GM20000 (cell line): ENCODE measurements at places on chromosomes 2 and 18.

- no peak for DNase-seq
Observed at GRCh38 chr2:111667542-111668273, 216.3 kb downstream of the ANAPC1 start.

- no peak for DNase-seq
Observed at GRCh38 chr18:76376225-76376624, 118.8 kb downstream of the ZNF516 start.

- no peak for DNase-seq
Observed at GRCh38 chr2:160878618-160879017, 281.6 kb upstream of the TANK start.

GRCh38 chr2:220531216-220531615 lies 903.8 kb downstream of the SLC4A3 start:
- DNase-seq = no peak

- peak; percentile 48 for DNase-seq
Observed at GRCh38 chr2:224922142-224922727, 120.0 kb downstream of the DOCK10 start.

DNA sequence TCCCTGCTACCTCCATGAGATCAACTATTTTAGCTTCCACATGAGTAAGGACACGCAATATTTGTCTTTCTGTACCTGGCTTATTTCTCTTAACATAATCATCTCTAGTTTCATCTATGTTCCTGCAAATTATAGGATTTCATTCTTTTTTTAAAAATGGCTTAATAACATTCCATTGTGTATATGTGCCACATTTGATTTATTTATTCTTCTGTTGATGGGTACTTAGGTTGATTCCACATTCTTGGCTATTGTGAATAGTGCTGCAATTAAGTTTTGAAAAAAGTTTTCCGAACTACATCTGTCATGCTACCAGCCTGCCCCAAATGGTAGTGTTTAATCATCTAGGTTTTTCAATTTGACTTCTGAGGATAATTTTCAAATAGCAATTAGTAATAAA lies 36.3 kb downstream of the SPAG16 start:
- no peak for DNase-seq

DNA sequence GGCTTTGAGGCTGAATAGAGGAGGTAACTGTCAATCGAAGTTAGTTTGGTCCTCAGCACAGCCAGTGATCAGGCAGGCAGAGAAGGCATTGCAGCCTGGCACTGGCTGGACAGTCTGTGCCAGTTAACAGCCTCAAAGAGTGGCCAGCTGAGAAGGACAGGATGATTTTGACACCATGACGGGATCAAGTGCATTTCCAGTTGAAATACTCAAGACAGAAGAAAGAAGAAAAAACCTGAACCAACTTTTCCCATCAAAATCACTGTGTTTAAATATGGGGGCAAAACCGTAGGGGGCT lies 96.7 kb upstream of the ZCCHC2 start:
- DNase-seq = no peak

- DNase-seq = no peak
Observed at GRCh38 chr18:45488645-45489044, 126.6 kb upstream of the SLC14A2 start.

DNA sequence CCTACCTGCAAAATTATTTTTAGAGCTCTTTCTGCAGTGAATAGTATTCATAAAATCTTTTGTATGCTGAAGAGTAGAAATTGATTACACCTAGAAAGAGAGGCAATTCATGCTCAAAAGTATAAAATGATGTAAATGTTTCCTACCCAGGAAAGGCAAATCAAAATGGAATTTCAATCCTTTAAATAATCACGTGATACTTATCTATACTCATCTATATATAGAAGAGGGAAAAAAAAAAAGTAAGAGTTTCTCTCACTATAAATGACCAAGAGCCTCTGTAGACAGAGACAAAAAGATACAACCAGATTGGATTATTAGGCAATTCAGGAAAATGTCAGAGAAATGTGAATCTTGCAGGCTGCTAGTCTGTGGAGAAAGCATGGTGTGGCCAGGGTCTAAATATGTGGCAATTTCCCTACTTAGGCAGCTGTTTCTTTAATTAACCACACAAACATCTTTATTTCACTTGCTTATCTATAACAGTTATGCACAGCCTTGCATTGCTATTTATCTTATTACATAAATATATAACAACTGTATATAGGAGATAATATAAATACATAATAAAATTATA lies 39.5 kb downstream of the METTL8 start:
- no peak for DNase-seq

GRCh38 chr2:99380376-99381010 lies 43.3 kb downstream of the EIF5B start:
- no peak for DNase-seq

GRCh38 chr2:41972819-41973218 lies 75.0 kb upstream of the PKDCC start:
- no peak for DNase-seq

DNA sequence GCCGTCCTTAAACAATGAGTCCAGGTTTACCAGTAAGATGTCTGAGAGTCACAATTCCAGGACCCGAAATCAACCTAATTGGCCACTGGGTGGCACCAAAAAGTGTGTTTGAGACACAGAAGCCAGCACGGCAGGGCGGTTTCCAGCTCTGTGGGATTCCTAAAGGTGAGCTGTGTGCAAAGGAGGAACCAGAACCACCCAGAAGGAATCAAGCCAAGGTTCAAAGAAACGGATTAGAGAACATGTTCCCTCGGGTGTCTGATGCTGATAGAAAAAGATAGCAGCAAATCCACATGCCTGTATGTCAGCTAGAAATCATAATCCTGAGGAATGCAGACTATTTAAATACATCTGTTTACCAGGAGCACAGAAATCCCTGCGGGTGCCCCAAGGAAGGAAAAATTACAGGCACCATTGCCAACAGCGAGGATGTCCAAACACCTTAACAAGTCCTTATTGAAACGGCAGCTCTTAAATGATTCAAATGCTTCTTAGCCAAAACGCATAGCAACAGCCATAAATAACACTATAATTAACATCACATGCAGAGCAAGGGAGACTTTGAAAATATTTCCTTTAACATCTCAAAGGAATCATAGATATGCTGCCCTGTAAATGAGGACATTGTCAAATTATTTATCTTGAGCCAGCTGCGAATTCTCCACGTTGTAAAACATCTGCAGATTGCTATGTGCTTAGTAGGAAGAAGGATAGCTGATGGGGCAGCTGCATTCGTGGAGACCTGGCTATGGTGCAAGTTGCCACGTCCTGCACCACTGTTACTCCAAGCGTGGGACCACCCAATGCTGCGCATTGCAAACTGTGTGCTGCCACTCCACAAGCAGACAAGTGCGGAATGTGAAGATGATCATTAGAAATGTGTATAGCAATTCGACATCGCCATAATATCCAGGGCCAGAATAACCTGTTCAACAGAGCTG lies 318.7 kb upstream of the NCKAP5 start:
- peak; percentile 61 for DNase-seq

GRCh38 chr2:218323526-218324472 lies 31.5 kb upstream of the TMBIM1 start:
- no peak for DNase-seq

DNA sequence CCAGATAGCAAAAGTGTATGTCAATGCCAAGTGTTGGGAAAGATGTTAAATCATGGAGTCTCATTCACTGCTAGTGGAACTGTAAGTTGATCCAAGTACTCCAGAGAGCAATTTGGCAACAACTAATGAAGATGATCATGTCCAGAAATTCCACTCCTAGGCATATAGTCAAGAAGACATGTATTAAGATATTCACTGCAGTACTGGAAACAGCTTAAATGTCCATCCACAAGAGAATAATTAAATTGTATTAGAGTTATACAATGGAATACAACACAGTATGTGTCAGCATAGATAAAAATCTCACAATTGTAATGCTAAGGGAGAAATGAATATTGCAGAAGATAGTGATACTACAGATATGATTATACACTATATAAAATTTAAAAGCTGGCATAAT lies 15.2 kb upstream of the LBH start:
- no peak for DNase-seq

- no peak for DNase-seq
Observed at GRCh38 chr2:232387451-232388171, 9.1 kb downstream of the ALPP start.

DNA sequence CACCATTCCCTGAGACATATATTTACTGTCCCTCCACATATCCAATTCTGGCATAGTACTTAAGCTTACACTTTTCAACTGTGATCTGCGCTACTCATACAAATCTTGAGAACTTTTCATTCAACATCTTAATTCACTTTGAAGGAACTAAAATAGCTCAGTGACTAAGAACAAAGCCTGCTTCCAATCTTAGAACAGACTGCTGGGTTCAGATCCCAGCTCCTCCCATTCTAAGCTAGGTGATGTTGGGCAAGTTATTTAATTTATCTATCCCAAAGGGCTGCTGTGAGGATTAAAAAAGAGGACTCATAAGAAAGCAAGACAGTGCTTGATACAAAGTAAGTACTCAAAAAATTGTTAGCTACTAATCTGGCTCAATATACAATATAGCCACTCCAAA lies 57.9 kb downstream of the UGP2 start:
- DNase-seq = no peak

DNA sequence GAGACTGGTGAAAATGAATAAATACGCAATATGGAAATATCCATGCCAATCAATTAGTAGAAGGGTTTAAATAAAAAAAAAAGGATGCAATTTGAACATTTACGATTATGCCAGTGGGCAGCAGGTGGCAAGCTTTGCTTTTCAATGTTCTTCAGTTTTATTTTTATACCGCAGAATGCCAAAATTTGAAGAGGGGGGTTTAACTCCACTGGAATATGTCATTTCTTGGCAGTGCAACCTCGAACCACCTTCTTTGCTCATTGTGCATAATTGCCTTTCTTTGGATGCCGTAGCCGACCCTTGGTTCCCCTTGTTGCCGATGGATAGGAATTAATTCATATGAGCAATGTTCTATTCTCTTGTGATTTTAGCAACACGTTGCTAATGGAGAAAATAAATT lies 88.0 kb downstream of the LTBP1 start:
- DNase-seq = no peak

- DNase-seq = no peak
Observed at GRCh38 chr2:99081891-99082290, 59.6 kb upstream of the C2orf15 start.

DNA sequence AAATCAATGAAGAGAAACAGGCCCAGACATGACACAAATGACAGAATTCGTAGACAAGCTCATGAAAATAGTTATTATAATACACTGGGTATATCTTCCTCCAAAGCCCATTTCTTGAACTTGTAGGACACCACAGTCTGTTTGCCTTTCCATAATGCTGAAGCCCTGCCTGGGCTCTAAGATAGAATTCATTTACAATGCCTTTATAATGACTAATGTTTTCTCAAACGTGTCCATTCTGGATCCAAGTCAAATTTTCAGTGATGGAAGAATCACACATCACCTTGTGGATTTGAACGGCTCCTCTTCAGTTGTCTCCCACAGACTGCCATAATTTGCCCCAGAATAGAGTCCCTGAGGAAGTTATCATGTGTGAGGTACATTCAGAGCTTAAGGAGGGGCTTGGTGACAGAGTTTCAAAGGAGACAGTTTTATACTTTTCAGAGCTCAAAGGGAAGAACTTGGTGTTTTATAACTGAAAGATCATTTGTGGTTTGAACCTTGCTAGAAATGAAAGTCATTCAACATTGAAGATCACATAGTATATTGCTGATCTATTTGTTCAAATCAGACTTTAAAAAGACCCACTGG lies 38.2 kb downstream of the CASP8 start:
- no peak for DNase-seq

GRCh38 chr2:102522890-102523289 lies 49.9 kb downstream of the SLC9A4 start:
- no peak for DNase-seq

GRCh38 chr2:39948016-39948719 lies 169.1 kb upstream of the THUMPD2 start:
- DNase-seq = no peak

DNA sequence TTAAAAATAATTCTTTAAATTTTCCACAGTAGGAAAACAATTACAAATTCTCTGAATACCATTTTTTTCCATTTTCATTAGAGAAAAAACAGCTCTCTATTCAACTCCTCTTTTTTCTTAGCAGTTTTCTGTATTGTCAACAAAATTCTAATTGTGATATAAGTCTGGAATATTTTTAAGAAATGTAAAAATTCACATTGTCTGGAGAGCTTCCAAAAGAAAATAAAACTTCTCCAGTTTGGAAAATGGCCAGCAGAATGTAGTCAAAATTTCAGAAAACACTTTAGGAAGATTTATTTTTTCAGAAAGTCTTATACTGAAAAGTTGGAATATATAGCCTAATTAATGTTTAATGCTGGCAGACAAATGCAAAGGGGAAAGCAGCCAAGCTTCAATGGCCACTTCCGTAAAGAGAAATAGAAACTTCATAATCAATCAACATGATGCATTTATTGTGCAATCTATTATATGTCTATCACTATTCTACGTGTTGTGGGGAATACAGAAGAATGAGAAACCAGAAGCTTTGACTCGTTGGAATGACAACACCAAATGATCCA lies 733.2 kb upstream of the PKDCC start:
- DNase-seq = no peak

GRCh38 chr2:96869281-96869821 lies 529 bp downstream of the SEMA4C start:
- DNase-seq = no peak

- peak; percentile 2 for DNase-seq
Observed at GRCh38 chr2:185208261-185208660, 530.3 kb upstream of the FSIP2 start.

DNA sequence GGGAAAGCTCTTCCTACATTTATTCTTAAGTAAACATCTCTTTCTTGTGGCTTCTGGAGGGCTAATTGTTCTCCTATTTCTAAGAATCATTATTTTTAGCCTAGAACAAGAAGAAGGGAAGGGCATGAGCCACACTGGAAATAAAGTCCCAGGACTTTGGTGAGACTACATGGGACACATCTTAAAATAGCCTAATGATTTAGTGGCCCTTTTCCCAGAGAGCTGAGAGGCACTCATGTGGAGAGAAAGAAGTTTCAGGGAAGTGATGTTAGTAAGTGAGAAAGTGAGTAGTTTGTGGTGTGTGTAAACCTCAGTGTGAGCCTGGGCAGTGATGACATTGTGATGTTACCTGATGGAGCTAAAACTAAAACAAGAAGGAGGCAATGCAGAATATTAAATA lies 14.6 kb downstream of the ITGA4 start:
- no peak for DNase-seq

- DNase-seq = no peak
Observed at GRCh38 chr2:106044021-106044420, 150.1 kb downstream of the UXS1 start.

GRCh38 chr2:180591947-180592346 lies 388.5 kb upstream of the UBE2E3 start:
- DNase-seq = no peak

DNA sequence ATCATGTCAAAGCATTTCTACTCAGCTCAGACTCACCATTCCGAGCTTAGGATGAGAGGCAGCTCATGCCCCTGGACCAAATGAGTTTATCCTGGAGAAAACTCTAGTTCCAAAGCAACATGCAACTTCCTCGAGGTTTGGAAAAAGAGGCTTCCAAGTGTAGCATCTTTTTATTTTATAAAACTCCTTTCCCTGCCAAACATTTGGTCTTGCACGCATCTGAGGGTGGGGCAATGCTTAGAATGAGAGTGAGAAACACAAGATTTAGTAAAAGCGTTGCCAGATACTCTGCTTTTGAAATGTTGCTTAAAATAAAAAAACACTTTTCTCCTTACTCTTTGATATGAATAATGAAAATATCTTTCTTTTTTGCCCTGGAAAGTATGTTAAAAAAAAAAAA lies 151.5 kb downstream of the NCKAP5 start:
- DNase-seq = no peak
